Activated CD8-positive, alpha-beta T cell treated with anti-CD3 and anti-CD28 coated beads, Interleukin-2, amount 10 ng/mL, durations not matched to agents 7 days and 5 days (primary cell): ENCODE measurements at places on chromosomes 4 and X. TPM values are rescaled to one million over a fixed set of nuclear protein-coding genes. Genes with fewer than 3 reads are reported as not detected.

DNA sequence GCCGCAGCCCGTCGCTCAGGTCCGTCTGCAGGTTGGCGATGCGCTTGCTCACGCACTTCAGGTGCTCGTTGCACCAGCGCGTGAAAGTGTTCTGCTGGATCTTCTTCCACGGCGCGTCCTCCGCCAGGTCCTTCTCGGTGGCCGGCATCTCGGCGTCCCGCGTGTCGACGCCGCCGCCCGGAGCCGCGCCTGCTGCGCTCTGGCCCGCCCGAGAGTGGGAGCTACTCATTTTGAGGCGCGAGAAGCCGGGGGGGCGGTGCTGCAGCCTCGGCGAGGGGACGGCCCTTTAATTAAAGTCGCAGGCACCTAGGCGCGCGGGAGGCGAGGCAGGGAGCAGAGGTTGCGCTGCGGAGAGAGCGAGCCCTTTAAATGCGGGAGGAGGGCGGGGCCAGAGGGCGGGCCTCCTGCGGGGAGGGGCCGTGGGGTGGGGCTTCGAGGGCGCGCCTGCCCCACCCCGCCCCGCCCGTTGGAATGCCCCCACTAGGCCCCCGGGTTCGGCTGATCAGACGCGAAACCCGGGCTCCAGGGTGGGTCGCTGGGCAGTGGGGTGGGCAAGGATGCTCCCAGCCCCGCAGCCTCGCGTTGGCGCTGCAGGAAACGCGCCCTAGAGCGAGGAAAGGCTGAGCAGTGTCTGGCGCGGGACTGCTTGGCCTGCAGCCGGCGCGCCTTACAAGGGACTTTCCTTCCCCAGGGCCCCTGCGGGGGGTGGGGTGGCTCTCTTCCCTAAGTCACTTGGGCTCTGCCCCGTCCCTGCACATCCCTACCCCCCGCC lies 3.2 kb downstream of the FLNA start:
- peak; percentile 96 for DNase-seq

DNA sequence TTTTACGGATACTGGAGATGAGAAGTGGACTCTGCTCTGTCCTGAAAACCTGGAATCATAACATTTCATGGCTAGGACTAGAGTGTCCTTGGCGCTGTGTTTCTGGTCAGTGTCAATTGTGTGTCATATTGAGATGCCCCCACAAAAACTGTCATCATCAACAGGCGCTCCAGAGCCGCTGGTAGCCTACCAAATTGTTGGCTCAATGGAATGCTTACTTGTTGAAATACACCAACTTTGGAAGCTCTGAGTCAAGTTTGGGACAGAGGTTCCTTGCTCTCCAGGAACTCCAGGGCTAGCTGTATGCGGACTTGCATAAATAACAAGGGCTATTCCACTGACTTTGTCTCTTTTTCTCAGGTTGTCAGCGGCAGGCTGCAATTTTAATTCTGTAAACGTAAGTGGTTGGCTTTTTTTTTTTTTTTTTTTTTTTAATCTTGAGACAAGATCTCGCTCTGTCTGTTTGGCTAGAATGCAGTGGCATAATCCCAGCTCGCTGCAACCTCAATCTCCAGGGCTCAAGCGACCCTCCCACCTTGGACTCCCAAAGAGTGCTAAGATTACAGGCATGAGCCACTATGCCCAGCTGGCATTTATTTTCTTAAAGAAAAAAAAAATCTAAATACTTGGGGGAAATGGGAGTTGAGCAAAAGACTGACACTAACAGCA lies 871 bp upstream of the HPGD start:
- no peak for DNase-seq

GRCh38 chr4:165384598-165384997 lies 5.8 kb downstream of the CPE start:
- DNase-seq: no peak

- DNase-seq: no peak
Observed at GRCh38 chr4:75048208-75048879, 115.4 kb downstream of the PARM1 start.

DNA sequence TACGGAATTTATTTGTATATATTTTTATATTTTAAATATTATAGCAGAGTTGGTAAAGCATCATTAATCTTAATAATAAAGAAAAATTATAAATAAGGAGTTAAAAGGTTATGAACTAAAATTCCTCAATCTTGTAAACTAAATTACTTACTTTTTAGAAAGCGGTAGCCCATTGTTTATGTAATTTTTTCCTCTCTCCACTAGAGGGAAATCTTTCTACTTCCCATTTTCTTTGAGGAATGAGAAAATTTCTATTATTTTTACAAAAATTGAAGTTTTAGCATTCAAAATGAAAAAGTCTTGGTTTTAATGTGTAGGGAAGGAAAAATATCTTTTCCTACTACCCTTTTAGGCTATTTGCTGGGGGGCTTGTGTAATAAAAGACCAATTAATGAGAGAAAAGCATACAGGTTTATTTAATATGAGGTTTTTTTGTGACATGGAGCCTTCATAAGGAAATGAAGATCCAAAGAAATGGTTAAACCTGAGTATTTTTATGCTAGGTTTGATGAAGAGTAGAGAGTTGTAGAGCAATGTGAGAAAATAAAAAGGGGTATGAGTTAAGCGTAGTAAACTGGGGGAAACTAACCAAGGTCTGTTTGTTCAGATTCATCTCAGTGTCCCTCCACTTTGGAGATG lies 68.7 kb upstream of the ADAD1 start:
- DNase-seq: no peak

DNA sequence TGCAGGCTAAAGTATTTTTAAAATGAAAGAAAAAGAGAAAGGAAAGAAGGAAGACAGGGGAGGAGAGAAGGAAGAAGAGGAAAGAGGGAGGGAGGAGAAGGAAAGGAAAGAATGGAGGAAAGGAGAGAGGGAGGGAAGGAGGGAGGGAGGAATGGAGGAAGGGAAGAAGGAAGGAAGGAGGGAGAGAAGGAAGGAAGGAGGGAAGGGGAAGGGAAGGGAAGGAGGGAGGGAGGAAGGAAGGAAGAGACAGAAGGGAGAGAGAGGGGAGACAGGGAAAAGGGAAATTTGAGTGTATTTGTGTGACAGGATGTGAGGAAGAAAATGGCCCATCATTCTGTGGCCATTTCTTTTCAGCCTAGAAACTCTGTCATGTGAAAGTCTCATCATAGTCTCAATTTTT lies 14.9 kb upstream of the PLAC1 start:
- no peak for DNase-seq

- DNase-seq: no peak
Observed at GRCh38 chrX:119145241-119145653, 17.6 kb upstream of the KIAA1210 start.

DNA sequence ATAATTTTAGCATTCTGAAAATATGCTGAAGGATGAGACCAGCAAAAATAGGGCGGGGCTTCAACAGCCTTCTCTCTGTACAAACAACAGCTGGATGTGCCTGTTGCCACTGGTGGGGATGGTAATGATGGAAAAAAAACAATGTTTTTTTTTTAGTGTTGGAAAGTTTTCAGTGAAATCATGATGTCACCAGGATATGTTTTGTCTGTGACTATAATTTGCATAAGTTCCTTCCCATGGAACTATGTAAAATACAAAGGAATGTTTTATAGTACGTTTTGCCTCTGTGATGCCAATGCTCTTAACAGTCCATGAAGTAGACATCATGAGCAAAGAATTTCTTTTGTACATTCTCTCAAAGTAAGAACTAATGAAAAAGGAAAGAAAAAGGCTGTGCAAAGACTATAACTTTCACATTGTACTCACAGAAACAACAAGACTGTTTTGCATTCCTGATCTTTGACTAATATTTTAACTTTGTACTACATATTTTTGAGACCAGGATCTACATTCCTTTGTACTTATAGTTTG lies 589.7 kb downstream of the SPRY1 start:
- no peak for DNase-seq

DNA sequence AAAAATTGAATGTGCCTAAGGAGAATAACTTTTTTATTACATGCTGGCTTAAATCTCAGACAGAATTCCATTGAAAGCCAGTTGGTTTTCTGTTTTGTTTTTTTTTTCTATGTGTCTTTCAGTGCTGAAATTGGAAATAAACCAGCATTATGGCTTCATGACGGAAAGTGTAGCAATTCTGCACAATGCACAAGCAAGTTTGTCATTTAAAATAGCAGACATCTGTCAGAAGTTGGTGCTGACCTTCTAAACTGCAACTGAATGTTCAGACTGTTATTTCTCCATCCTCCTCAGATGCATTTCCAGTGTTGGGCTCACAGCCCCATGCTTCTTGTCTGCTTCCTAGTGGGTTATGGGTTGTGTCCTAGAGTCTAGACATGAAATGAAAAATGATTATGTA lies 107.2 kb upstream of the LIMCH1 start:
- DNase-seq: no peak

DNA sequence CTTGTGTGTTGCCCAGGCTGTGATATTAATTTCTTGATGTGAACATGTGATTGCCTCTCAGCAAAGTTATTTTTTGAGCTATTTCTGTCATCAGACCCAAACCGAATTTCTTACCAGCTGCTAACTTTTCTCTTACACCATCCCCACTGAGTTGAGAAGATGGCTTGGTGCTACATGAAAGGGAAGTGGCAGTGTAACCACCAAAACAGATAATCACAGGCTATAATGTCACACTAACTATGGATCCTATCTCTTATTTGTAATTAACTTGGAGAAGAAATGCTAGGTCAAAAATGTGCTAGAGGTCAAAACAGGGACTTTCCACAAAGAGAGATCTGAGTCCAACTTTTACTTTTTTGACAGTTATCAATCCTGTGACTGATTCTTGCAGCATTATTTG lies 43.8 kb downstream of the ELOVL6 start:
- DNase-seq: no peak

DNA sequence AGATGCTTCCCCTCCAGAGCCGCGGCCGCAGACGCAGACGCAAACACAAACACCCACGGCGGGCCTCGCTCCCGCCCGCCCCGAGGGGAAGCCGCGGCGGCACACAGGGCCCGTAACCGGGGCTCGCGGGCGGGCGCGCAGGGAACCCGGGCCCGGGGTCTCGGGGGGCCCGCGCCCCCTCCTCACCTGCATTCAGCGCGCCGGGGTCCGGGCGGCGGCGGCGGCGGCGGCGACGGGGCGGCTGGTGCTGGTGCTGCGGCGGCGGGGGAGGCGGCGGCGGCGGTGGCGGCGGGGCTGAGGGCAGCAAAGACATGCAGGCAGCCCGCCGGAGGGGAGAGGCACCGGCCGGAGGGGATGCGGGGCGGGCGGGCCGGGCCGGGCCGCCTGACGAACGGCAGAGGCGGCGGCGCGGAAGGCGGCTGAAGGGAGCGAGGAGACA lies 255 bp upstream of the CNOT6L start:
- DNase-seq: peak; percentile 40

DNA sequence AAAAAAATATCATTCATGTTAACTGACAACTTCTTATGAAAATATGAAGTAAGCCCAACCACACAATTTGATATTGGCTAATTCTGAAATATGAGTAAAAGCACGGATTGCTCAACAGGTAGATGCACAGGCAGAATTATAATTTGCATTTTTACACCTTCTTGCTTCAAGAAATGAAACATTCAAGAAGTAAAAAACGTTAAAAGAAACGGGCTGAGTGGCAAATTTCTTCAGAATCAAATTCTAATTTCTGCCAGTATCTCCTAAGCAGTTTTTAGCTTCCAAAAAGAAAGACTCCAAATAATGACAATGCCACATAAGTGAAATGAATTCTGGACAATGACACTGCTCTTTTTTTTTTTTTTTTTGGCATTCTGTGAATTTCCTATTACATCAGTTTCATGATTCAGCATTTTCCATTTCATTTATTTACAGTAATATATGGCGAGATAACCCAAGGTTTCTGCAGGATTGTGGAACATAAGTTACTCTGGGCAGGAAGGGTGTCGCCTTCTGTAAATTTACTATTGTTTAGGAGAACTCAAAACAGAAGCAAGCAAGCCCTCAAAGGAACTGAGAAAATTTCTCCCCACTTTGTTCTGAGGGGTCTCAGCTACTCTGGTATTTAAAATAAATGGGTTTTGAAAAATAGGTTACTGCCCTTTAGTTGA lies 1.4 kb downstream of the SEL1L3 start:
- no peak for DNase-seq

ENPEP gene
- 0.53 TPM for total RNA-seq

GUCY1A1 gene
- total RNA-seq: 0.21 TPM

GATA1 gene
- total RNA-seq: not detected

SYNPO2 gene
- total RNA-seq: 0.74 TPM

ART3 gene
- total RNA-seq: not detected

TLL1 gene
- total RNA-seq: not detected
